ENCODE measurements at places on chromosomes 2 and 18.

GRCh38 chr18:78378983-78379382, 600.6 kb upstream of the SALL3 start:
- no peak for DNase-seq

- no peak for DNase-seq
Measured at GRCh38 chr2:159650574-159650973, 34.2 kb upstream of the BAZ2B start.

GRCh38 chr18:78601349-78601748, 378.3 kb upstream of the SALL3 start:
- DNase-seq: no peak

DNA sequence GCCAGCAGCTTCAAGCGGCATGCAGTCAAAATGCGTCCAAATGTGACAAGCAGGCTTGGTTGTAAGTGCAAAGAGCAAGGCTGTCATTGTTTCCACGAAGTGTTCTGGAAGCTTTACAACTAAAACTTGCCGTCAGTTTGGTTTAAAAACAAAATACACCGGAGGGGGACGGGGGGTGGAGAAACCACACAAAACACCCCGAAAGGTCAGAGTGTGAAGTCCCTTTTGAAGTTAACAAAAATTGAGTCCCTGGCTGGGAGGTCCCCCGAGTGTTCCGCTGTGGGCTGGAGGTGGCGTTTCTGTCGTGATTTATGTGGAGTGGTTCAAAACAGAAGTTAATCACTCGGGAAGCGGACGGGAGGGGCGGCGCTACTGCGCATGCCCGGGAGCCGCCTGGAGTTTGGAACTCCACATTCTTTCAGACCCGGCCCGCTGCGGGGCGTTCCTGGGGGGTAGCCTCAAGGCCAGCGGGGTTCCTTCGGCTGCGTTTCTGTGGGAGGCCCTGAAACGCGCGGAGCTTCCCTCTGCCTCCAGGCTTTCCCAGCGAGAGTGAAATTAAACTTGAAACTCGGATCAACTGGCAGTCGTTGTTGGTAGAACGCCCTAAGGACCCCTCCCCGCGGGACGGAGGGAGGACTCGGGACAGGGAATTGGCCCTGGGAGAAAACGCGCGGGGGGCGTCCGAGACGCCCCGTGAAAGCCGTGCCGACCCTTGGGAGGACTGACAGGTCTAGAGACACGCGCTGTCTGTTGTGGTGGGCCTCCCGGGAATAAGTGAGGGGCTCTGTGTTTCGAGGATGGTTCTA, 1.4 kb downstream of the TGIF1 start:
- no peak for DNase-seq

DNA sequence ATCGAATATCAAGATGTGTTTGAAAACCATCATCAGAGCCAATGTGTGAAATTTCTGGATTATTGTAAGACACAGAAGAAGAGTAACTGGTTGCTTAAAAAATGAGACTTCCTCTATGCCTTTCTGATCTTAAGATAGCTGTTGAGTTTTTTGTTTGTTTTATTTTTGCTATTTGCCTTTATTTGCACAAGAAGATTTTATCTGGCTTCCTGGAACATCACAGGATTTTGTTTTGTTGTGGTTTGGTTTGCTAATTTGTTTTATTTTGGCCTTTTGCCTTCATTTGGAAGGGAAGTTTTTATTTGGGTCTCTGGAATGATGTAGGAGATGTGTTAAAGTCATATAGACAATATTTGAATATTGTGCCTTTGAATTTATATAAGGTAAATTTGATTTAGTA, 3.9 kb upstream of the CYTIP start:
- DNase-seq: no peak

GRCh38 chr2:37671009-37671815, at the start of gene CDC42EP3:
TSS of gene CDC42EP3 (minus strand) at chr2:37671642. CDS start at chr2:37646587, 25,055 bp downstream.
- DNase-seq: no peak

DNA sequence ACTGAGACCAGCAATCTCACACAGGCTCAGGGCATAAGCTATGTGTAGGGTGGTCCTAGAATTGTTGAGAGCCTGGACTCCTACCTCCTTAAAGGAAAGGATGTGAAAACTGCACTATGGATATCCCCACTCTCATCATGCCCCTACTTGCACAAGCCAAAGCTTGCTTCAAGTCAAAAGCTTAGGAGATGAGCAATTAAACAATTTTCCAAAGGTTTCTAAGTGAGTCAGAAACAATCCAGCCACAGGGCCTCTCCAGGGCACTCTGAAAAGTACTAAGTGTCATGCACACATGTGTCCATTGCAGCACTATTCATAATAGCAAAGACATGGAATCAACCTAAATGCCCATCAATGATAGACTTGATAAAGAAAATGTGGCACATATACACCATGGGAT, 215.4 kb downstream of the AFF3 start:
- DNase-seq: no peak

DNA sequence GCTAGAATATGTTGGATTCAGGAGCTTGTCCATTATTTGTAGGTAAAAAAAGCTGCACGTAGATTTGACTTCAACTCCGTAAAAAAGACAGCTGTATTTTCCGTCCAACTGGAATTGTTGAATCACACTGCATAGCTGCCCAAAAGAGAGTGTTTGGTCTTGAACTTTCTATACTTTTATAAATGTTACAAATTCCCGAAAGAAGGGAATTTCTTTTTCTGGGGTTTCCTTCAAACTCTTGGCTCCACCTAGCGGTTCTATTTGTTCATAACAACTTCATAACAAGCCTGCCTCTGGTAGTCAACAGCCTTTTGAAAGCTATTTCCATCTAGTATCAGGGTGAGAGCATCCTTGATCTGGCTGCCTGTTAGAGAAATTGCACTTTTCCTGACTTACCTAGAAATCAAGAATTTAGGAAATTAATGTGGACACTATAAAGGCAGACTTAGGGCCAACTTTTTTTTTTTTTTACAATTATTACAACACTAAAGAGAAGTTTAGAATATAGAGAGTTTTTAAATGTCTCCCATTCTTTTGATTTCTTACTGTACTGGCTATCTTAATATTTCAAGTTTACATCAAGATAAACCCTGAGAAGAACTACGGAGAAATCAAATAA, 48.1 kb downstream of the TMEM185B start:
- DNase-seq: peak; percentile 25

GRCh38 chr2:46554397-46554796, 75.0 kb downstream of the TMEM247 start:
- no peak for DNase-seq

GRCh38 chr2:237012577-237013267, 73.0 kb upstream of the COPS8 start:
- no peak for DNase-seq

- DNase-seq: no peak
Measured at GRCh38 chr2:203707530-203707929, 1.1 kb downstream of the CD28 start.

- DNase-seq: no peak
Measured at GRCh38 chr2:72538486-72538885, 287.3 kb downstream of the EXOC6B start.

Measured in Panc1 (cell line).